ENCODE measurements at places on chromosomes 7 and 10. TPM values are rescaled to one million over a fixed set of nuclear protein-coding genes. Genes with fewer than 3 reads are reported as not detected.

BTBD16 gene
- 0.09 TPM for polyA plus RNA-seq

DNA sequence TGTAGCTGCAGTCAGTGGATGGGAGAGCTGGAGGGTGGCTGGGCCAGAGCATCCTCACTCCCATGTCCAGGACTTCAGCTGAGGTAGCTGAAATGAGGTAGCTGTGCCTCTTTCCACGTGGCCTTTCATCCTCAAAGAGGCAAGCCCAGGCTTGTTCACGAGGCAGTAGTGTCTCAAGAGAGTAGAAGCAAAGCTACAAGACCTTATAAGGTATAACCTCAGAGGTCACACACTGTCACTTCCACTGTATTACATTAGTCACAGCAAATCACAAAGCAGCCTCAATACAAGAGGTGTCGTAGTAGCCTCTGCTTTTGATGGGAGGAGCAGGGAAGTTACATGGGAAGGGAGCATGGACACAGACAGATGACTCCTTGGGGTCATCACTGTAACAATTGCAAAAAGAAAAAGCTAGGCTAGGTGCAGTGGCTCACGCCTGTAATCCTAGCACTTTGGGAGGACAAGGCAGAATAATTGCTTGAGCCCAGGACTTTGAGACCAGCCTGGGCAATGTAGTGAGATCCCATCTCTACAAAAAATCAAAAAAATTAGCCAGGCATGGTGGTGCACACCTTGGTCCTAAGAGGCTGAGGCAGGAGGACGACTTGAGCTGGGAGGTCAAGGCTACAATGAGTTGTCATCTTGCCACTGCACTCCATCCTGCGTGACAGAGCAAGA lies 97.5 kb downstream of the SKIDA1 start:
- DNase-seq, result no peak
- no peak overlapping the region for H3K4me3 ChIP-seq
- no peaks in the 10 kb centered on the region for H3K27me3 ChIP-seq
- H3K4me1 ChIP-seq, result no peaks in the 10 kb centered on the region
- no peak overlapping the region for H3K27ac ChIP-seq

PNLIPRP1 gene
- polyA plus RNA-seq, result not detected

GRCh38 chr7:117596134-117596533 lies 116.3 kb downstream of the CFTR start:
- no peak overlapping the region for H3K27ac ChIP-seq
- H3K4me3 ChIP-seq, result no peak overlapping the region
- H3K27me3 ChIP-seq, result no peaks in the 10 kb centered on the region
- no peaks in the 10 kb centered on the region for H3K4me1 ChIP-seq
- no peaks in the 10 kb centered on the region for H3K36me3 ChIP-seq

MORN4 gene
- polyA plus RNA-seq, result 1.1 TPM

GRCh38 chr7:30795161-30795948 lies 24.1 kb downstream of the MINDY4 start:
- H3K27me3 ChIP-seq, result no peaks in the 10 kb centered on the region
- no peaks in the 10 kb centered on the region for H3K36me3 ChIP-seq
- H3K4me1 ChIP-seq, result peaks cover 5% of the 10 kb centered on the region
